Activated CD4-positive, alpha-beta T cell treated with anti-CD3 and anti-CD28 coated beads, Interleukin-2, amount 50 U/mL, for 16 hours (primary cell): ENCODE measurements at places on chromosomes 5 and 9.
A peak's percentile ranks its signal among the peaks of the same experiment; 100 is the strongest.

DNA sequence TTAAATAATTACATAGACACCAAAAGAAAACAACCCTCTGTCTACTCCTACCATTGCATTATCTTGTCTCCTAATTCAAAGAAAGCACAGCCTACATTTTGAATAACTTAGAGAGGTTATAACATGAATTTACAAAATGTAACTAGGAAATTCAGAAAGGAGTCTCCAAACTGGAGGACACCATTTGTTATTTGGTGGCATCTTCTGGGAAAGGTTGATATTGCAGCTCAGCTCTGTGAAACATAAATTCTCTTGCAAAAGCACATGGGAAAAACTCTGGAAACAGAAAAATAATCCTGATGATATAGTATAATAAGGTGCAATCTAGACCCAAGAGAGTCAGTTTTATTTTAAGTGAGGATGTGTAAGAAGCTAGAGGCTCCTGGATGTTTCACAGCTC lies 215.3 kb downstream of the MLLT3 start:
- DNase-seq: no peak

DNA sequence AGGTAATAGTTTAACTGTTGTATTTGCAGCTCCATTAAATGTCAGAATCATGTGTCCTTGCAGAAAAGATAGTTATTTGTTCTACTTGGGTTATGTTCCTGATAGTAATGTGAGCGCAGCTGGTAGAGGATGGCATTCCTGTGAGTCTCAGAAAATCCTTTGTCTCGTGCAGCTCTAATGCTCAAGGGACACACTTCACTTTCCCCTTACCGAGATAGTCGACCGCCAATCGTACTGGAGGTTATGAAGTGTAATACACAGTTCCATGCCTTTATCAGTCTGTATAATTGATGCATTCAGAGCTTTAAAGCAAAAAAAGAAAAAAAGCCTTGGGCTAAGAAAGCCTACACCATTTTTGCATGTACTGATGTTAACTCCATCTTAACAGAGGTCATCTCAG lies 60.2 kb upstream of the SRP19 start:
- no peak for DNase-seq

DNA sequence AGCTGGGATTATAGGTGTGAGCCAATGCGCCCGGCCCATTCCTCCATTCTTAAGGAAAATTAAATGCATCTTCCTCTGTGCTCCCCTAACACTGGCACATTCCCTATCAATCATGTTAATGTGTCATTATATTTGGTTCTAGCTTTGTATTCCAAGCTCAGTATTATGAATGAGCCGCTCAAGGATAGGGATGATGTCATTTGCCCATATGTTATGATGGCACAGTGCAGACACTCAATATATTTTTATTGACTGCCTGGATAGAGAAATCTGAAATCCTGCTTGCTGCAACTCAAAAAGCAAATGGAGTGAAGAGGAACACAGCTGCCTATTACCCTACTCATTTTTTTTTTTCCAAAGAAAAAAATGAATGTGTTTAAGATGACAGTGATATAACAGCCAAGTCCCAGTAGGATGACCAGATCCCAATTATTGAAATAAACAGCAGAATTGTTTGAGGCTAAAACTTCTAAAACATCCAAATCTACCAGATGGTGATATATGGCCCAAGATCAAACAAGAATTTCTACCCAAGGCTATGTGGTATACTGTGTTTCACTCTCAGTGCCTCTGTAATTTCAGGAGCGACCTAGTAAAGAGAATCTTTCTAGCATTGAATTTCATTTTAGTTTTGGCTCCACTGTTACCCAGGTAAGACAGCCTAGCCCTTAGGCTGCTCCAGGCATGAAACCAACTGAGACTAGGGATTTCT lies 16.3 kb downstream of the SUSD1 start:
- DNase-seq: no peak

DNA sequence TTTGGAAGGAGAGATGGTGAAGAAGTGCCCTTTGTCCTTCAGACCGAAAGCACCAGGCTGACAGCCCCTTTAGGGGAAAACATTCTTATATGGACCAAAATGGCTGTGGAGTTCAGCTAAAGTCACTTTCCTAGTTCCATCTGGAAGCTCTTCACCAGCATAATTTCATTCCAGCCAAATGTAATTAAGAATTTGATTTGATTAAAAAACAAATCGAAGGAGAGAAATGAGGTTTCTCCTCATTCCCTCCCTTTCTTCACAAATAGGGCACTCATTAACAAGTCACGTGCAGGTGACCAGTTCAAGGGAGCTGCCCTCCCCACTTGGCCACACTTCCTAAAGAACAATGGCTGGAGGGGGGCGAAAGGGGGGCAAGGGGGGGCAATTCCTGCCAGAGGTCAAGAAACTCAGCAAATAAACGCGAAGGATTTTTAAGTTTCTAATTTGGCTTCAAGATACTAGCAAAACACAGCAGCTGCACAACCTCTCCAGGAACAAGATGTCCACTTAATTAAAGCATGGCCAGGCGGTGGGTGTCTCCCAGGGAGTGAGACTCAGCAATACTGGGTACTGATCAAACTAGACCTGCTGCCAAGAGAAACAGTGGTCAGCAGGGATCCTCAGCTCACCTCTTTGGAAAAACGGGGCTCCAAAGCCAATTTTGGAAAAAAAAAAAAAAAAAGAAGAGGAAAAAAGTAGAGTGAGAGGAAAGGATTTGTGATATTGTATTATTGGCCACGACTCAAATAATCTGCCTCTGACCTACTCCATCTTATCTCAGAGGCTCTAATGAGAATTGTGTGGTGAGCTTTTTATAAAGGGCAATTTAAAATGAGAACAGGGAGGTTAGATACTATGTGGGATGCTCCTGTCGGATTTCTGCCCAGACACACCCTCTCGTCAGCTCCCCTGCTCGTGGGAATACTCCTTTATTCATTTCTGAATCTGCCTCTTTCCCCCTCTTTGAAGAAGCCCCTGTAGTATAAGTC lies 254.3 kb downstream of the ZSWIM6 start:
- no peak for DNase-seq

- DNase-seq: no peak
Measured at GRCh38 chr9:113215132-113215531, 5.9 kb downstream of the FKBP15 start.

- DNase-seq: no peak
Measured at GRCh38 chr5:10288592-10289219, 19.0 kb downstream of the CMBL start.

GRCh38 chr5:171268700-171269620 lies 40.1 kb upstream of the TLX3 start:
- DNase-seq: no peak

DNA sequence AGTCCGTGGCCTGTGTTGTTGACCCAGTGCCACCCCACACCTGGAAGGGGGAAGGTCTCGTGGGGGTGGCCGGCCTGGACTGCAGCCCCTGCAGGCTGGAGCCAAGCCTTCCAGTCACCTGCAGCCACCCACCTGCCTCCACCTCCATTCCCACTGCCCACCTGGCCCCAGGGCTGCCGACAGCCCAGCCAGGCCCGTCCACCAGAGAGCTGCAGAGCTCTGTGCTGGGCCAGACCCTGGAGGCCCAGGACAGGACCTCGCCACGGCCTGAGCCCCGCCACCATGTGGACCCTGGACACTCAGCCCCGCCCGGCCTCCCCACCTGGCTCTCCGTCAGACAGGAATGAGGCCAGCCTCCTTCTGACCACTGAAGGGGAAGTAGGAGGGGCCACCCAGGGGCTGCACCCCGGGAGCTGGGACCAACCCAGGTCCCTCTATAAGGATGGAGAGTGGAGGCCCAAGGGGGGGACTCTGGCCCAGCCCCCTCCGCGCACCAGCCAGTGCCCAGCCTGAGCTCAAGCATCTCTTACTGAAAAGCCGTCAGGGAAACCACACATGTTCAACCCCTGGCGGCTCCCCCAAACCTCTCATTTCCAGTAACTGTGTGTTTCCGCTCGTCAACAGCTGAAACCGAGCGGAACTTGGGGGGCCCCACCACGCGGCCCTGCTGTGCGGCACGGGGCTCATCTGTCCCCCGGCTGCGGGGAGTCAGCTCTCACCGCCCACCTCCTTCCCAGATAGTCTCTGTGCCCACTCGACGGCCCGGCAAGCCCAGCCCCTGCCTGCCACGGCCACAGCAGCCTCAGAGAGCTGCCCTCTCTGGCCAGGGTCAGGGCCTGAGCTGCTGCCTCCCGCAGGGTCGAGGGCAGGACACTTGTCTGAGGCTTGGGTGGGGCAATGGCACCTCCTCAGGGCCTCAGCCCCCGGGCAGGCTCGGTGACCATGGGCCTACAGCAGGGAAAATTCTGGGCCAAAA lies 12.8 kb downstream of the NOTCH1 start:
- DNase-seq: peak; percentile 75

GRCh38 chr5:129027260-129027659 lies 62.0 kb downstream of the SLC27A6 start:
- no peak for DNase-seq
